ENCODE measurements at places on chromosomes 2 and 18.

- DNase-seq, result no peak
Observed at GRCh38 chr18:24560511-24560981, 100.1 kb downstream of the HRH4 start.

DNA sequence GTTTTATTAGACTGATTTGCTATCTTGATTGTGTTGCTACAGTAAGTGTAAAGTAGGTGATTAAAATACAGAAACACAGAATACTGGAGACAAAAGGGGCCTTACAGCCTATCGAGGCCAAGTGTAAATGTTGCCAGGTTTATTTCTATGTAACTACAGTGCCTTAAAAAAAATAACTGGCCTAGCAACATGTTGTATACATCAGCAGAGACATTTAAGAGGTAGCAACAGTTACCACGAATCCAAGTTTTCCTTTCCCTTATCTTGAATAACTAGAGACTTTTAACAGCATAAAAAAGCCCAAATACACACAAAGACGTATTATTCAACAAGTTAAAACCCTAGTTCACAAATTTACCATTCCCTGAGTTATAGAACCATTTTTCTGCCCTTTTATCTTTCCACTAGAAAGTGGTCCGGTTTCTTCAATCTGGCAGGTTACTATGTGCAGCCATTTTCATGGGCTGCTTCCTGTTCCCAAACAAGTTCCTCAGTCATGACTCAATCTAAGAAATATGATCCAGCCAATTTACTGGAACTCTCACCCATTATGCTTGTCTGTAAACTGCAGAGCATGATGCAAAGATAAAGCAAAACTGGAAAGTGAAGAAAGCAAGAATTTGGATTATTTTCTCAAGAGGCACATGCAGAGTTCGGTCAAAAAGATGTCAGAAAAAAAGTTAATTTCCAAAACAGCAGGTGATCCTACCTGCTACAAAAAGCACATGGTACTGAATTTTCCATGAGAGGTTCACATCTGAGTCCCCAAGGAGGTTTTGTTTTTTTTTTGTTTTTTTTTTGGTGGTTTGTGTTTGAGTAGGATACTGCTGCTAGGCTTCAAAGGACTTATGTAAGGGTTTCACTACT lies 22.2 kb downstream of the NFE2L2 start:
- DNase-seq, result no peak

DNA sequence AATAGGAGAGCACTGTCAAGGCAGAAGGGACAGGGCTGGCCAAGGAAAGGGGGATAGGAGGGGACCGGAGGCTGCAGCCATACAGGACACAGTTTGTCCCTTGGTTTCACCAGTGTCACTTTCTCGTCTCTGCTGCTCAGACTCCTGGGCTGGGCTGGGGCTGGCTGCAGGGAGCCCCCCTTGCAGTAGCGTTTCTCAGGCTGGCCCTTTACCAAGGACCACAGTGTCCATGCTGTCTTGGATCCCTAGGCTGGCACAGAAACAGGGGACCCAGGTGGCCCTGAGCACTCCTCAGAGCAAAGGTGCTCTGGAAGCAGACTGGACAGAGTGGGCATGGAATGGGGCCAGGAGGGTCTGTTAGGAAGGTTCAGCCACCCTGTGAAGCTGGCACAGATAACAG lies 34.8 kb downstream of the ATOH8 start:
- no peak for DNase-seq

GRCh38 chr2:8593243-8593642 lies 88.6 kb upstream of the ID2 start:
- DNase-seq, result no peak

GRCh38 chr18:55275039-55275901 lies 312.7 kb downstream of the TCF4 start:
- no peak for DNase-seq

DNA sequence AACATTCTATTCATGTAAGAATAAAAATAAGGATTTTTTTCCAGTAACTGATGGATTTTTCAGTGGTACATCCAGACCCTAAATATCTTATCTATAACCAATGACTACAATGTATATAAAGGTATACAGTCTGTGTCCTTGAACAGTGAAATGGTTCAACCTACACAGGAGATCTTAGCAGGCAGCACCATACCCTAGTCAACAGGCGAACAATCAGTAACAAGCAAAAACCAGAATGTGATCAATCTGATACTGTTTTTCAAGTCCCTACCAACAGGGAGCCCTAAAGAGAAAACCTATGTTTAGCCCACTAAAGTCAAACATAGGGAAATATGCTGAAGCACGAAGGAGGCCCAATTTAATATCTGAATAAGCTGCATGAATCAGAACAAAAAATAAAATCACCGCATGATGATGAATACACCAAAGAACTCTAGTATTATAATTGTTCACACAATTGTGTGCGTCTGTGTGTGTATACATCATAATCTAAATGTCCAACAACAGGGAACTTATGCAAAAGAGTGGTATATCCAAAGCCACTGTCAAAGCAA lies 26.0 kb downstream of the PTPN2 start:
- peak; percentile 39 for DNase-seq

- DNase-seq, result no peak
Observed at GRCh38 chr18:70411307-70411706, 122.5 kb downstream of the SOCS6 start.

- DNase-seq, result no peak
Observed at GRCh38 chr18:25225151-25225550, 126.8 kb downstream of the ZNF521 start.

DNA sequence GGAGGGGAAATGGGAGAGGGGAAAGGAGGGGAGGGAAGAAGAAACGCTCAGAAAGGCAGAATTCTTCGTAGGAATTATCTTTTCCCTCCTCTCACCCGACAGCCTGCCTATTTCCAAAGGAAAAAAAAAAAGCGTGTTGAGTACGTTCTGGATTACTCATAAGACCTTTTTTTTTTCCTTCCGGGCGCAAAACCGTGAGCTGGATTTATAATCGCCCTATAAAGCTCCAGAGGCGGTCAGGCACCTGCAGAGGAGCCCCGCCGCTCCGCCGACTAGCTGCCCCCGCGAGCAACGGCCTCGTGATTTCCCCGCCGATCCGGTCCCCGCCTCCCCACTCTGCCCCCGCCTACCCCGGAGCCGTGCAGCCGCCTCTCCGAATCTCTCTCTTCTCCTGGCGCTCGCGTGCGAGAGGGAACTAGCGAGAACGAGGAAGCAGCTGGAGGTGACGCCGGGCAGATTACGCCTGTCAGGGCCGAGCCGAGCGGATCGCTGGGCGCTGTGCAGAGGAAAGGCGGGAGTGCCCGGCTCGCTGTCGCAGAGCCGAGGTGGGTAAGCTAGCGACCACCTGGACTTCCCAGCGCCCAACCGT lies at the start of gene GAD1:
Gene GAD1, plus strand, starts transcription at position 384 of the 589 bp plus-strand sequence. CDS start 1,705 bp downstream, outside the sequence.
- DNase-seq, result peak; percentile 83

- no peak for DNase-seq
Observed at GRCh38 chr2:5409898-5410381, 282.2 kb upstream of the SOX11 start.

GRCh38 chr2:217289907-217290280 lies 430.0 kb upstream of the TNP1 start:
- no peak for DNase-seq

DNA sequence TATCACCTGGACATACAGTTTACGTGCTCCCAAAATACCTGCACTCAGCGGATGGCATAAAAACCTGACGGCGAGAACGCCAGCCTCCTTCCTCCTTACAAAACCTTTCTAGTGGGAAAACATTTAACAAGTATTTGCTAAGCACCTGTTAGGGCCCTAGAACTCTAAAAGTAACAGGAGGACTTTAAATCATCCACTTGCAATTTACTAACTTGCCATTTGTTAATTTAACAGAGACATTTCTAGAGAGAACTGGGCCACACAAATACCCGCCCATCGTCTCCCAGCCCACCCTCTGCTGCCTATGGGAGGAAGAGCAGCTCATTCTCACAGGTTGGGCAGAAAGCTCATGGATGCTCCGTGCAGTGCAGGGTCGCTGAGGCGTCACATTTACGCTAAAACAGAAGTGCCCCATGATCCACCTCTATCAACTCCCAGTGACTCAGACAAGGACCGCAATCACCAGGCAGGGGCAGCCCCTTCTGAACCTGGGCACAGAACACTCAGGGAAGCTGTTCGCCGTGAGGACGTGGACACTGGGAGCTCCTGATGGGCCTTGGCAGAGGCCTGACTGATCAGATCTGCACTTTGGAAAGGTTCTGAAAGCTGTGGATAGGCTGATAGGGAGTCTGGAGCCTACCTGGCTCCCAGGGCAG lies 106.9 kb downstream of the HDAC4 start:
- DNase-seq, result peak; percentile 70

All from activated CD4-positive, alpha-beta T cell treated with anti-CD3 and anti-CD28 coated beads, Interleukin-2, Interleukin-4, amounts not matched to agents 100 ng/mL and 50 ng/mL, durations not matched to agents 16 hours and 8 hours (primary cell).